ENCODE measurements at places on chromosomes 7 and 10.
A peak's percentile ranks its signal among the peaks of the same experiment; 100 is the strongest.

GRCh38 chr10:117339578-117339977 is 35.7 kb downstream of the PDZD8 start:
- DNase-seq: no peak

GRCh38 chr10:48819783-48820182 is 119.9 kb downstream of the LRRC18 start:
- DNase-seq: no peak

DNA sequence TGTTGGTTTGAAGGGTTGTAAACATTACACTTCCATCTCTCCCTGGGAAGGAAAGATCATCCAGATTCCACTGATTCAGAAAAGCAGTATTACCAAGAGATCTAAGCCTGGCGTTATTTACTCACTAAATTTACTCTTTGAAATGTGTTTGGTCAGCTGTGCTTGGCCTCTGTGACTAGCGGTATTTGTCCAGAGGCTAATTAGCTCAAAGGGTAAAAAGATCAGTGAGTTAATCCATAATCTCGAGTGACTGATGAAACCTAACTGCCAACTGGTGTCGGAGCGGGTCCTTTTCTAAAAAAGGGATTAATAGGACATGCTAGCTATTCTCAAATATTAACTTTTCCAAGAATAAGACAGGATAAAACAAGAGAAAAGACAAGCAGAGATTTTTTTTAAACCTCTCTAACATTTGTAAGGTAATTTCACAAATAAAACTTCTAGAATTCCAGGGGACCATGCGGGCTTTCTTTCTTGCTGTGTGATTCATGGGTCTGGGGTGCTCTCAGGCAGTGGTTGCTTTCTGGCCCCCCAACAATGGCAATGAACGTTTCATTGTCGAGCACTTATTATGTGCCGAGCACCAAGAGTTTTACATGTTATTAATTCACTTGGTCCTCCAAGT is 247.3 kb upstream of the AOAH start:
- DNase-seq: no peak

DNA sequence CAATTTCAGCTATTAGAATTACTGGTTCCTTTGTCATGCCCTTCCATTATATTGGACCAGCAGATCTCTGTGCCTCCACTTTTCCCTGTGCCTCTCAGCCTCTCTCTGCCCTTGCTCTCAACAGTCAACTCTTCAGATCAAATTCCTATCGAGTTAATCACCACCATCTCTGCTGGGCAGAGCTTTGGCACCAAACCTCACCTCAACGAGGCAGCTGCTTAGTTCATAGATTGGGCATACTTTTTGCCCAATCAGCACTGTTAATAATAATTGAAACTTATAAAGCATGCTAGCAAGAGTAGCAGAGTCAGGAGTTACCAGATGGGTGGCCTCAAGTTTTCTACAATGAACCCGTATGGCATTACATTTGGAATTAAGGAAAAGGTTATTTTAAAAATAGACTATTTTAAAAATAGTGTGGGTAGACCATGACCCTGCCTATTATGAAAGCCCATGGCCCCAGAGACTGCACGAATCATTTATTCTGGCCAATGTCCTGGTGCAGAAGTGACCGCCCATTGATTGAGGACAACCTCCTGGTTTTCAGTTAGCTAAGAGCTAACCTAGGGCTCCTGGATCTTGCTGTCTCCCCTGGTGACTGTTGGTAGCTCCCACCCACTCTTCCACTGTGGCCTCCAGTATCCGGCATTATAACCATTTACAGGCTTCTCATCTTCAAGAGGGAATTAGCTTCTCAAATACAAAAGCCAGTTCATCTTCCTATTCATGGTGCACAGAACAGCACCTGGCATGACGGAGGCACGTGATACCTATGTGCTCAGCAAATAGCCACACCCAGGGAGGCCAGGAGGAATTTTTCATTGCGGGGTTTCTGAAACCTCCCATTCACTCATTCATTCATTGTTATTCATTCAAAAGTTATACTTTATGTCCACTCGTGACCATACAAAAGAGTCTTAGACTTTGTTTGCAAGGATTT is 265.4 kb downstream of the INHBA start:
- DNase-seq: no peak

DNA sequence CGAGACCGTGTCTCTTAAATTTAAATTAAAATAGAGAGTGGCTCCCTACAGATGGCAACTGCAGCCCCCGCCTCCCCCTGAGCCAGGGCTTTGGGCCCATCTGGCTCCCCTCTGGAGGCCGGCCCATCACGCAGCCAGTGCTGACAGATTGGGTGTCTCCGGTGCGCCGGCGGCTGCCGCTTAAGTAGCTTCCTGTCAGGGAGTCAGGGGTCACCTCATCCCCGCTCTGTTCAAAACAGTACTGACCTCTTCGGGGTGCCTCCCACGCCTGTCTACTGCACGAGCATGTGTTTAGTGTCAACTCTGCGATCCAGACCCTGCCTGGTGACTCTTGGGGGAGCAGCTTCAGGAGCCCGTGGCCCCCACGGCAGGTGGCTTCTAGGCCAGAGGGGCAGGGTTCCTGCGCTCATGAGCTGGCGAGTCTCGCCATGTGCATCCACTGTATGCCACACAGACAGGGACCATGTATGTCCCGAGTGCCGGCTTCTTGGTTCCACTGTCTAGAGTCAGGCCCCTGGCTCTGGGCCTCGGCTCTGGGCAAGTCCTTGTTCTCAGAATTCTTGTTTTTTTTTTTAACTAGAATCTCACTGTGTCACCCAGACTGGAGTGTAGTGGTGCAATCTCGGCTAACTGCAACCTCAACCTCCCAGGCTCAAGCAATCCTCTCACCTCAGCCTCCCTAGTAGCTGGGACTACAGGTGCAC is 36.1 kb downstream of the KCTD7 start:
- DNase-seq: no peak

DNA sequence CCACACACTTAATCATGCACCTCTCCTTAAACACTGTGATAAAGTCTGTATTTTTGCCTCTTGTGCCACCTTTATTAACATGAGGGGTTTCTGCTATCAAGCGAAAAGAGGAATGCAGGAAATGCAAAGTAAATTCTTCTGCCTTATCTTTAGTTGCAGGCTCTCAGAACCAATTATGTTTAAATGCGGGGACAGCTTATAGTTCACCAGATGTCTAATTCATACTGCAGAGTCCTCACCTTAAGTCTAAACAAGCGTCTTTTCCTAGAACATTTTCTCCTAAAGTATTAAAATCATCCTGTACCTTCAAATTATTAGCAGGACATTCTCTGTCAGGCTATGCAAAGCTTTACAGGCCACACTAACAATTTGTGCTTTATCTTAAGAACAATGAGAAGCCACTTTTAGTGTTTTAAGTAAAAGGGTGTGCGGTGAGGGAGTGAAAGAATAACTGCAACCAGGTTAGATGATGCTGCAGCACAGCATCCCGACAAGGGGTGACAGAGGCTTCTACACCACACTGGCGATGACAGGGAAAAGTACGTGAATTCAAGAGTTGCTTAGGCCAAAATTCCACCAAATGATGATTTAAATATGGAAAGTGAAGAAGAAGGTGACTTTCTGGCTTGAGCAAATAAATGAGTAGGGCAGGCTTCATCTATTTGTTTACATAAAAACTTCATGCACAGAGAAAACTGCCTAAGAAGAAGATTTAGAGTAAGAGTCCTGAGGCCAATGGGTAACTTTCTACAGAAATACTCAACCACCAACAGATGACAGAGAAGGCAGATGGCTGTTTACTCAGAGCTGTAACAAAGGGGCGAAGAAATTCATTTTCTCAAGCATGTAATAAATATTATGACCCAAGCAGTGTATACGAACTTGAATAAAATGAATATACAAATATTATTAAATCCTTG is 36.0 kb downstream of the EZH2 start:
- DNase-seq: no peak

DNA sequence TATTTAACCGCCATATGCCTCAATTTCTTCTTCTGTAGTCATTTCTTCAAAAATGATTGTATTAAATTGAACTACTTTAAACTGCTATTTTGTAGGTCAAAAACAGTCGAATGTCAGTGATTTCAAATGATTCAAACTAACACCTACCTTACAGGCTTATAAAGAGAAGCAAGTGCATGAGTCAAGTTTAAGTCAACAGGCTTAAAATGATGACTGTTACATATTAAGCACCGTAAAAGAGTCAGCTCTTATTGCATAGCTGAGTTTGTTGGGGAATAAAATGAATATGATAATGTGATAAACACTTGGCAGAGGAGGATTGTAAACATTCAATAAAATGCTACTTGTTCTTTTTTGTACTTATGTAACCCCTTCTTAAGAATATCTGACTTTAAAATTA is 90.1 kb upstream of the ANKRD1 start:
- no peak for DNase-seq

DNA sequence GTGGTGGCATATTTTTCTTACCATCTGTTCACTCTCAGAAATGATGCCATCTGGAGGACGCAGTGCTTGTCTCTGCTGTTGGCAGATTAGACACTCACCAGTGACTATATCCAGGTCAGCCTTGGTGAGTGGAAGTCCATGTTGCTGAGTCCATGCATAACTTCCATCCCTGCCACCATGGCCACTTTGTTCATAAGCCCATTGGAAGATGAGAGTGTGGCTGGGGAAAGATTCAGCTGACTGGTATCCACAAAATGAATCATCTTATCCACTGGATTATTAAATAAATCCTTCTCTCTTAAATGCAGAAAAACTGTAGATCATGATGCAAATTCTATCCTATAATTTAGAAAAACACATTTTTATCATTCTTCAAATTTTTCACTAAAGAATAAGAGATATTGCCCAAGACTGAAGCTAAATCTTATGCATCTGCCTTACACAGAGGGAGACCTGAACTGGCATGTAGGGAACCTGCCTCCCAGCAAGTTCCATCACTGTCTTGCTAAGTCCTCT is 726.9 kb downstream of the TNS3 start:
- DNase-seq: no peak

DNA sequence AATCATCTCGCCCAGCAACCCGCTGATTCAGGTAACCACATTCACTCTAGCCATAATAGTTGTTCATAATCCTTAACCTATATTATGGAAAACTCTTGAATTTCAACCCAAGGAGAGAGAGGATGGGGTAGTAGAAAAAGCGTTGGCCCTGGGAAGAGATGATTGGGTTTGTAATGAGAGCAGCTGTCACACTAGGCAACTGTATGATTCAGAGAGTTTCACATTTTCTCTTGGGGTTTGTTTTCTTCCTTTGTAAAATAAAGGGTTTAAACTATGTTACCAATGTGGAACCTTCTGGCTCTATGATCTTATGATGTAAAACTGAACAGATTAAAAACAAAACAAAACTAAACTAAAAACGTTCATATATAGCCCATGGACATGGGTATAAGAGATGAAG is 705.2 kb upstream of the IGFBP3 start:
- DNase-seq: no peak

- DNase-seq: no peak
Observed at GRCh38 chr7:92888-93672, 99.3 kb upstream of the FAM20C start.

DNA sequence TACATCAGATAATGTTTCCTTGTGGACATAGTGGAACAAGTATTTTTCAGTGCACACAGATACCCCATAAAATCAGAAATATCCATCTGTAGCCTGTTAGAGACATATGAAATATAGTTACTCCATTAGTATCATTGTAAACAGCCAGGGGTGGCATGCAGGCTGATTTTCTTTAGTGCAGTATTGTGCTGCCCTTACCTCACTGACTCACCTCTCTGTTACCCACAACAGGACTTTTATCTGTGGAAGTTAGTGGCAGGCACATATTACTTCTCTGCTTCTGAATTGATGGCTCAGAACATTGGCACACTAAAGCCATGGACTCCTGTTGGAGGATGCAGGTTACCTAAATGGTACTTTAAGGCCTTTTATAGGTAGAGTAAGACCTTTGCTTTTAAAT is 70.0 kb downstream of the SLC25A40 start:
- DNase-seq: no peak

DNA sequence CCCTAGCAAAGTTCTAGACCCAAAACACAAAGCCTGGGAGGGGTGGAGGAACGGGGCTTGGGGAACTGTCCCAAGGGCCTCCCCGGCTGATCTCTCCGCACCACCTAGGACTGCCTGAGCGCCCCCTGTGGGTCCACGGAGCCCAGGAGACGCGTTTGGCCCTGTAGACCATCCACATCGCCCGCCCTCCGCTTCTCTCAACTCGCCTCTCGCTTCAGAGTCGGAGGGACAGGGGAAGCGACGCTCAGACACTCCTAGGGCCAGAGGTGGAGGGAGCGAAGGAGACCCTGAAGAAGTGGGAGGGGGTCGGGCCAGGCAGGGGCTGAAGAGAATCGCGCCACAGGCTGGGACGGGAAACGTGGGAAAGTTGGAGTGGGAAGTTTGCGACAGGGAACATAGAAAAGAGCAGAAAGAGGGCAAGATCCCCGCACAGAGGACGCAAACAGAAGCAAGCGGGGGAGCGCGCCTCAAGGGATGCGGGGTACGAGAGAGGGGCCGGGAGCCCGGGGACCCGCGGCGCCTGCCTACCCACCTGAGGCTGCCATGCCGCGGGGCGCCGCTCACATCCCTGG is 378 bp downstream of the PIK3AP1 start:
- no peak for DNase-seq

DNA sequence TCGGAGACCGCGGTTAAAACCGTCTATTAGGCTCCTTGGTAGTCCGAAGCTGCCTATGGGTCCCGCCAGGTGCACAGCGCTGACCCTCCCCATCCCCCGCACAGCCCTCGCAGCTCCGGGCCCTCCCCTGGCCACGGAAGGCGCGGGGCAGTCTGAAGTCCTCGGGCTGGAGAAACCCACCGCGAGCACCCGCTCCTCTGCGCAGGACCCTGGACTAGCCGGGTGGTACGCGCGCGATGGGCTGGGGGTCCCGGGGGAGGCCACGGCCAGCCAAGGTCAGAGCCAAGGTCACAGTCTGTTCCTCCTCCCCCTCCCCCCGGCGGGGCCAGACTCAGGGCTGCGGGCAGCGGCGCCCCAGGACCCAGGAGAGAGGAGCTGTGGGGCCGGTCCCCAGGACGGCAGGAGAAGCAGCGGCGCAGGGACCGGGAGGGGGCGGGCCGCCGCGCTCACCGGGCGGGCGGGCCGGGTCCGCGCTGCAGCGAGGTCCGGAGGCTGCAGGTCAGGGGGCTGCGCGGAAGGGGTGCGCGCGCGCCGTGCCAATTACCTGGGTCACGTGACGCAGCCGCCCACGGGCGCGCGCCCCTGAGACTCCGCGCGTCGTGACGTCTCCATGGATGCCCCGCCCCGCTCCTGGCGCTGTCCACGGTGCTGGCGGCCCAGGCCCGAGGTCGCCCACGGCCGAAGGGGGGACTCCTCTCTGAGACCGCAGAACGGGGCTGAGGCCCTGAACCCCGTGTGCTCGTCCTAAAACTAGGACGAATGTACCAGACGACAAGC is at the start of gene OGDHL:
Gene OGDHL, minus strand, starts transcription at position 535 of the 777 bp plus-strand sequence. CDS start 3,731 bp downstream, outside the sequence.
- peak; percentile 46 for DNase-seq

GRCh38 chr10:110244550-110244949 is 37.1 kb downstream of the MXI1 start:
- no peak for DNase-seq

- no peak for DNase-seq
Observed at GRCh38 chr7:45387837-45388236, 186.3 kb upstream of the ADCY1 start.

Measured in NCI-H1436 (cell line).